Non-pigmented ciliary epithelial cell (primary cell): ENCODE measurements at places on chromosomes 1 and 21.

- peak; percentile 6 for DNase-seq
Observed at GRCh38 chr21:17925899-17926298, 106.7 kb upstream of the C21orf91 start.

- DNase-seq, result no peak
Observed at GRCh38 chr1:91804546-91805023, 81.4 kb downstream of the TGFBR3 start.

GRCh38 chr21:31394309-31394708, 50.2 kb upstream of the TIAM1 start:
- no peak for DNase-seq

GRCh38 chr1:236848274-236848923, 53.3 kb downstream of the MTR start:
- DNase-seq, result no peak

DNA sequence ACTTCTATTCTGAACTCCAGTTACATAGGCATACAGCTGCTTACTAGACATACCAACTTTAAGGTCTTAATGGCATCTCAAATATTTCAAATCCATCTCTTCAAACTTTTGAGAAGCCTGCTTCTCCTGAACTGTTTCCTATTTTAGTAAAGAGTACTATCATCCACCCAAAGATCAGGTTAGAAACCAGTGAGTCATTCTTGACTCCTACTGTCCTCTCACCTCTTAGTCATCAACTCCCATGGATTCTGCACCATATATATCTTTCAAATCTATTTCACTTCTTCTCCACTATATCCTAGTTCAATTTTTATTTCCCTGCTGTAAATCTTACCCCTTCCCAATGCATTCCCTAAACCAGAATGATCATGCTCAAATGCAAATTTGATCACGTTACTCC, 18.1 kb upstream of the BEND5 start:
- DNase-seq, result no peak

GRCh38 chr21:23639721-23640120, 1967.6 kb downstream of the MRPL39 start:
- DNase-seq, result no peak

GRCh38 chr1:194004146-194004545, 817.7 kb upstream of the B3GALT2 start:
- DNase-seq, result no peak
